ENCODE measurements at places on chromosomes 7 and 10.

DNA sequence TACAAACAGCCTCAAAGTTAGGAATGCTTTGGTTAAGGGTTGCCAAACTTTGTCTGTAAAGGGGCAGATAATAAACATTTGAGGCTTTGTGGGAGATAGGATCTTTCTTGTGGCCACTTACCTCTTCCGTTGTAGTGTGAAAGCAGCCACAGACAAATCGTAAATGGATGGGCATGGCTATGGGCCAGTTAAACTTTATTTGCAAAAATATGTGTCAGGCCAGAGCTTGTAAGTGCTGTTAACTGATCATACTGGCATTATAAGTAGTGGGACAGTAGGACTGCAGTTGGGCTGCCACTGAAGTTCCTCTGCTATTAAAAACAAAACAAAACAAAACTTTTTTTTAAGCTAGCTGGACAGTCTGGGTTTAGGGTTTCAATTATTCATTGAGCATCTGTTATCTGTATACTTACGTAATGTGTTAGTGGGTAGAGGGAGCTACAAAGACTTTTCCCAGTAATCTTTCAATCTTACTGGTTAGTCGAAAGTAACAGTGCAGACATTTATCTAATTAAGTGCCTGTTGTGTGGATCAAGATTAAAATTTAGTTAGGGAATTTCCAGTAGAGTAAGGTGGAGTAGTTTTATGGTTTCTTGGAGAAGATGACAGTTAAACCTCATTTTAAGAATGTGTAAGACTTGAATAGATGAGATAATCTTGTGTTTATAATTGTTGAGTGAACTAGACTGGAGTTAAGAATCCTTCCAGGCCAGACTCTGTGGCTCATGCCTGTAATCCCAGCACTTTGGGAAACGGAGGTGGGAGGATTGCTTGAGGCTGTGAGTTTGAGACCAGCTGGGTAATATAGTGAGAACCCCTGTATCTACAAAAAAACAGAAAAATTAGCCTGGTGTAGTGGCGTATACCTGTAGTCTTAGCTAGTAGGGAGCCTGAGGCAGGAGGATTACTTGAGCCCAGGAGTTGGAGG, 100.1 kb downstream of the BTRC start:
- no peak for DNase-seq

DNA sequence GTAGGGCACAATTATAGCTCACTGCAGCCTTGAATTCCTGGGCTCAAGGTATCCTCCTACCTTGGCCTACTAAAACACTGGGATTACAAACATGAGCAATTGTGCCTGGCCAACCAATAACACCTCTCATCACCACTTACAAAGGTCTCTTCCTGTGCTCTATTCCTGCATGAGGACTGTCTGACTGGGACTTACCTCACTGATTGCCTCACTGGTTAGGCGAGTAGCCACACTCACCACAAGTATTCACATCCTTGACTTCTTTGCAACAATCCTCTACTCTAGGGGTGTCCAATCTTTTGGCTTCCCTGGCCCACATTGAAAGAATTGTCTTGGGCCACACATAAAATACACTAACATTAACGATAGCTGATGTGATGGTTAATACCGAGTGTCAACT, 22.6 kb upstream of the PDIA4 start:
- DNase-seq = no peak

DNA sequence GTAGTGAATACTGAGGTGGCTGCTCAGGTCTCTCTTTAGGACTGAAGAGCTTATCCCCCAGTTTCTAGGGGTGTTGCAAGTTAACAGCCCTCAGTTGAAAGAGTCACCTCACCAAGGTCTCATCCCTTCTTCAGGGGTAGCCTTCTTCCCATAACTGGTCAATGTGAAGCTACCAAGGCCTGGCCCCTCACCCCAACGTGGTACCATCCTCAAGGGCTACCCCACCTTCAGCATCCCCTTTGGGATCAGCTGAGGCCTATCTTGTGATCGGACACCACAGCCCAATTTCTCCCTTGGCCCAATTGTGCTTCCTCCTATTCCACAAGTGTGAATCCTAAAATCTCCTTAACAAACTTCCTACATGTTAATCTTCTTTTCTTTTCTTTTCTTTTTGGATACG, 289.5 kb upstream of the MKLN1 start:
- no peak for DNase-seq

DNA sequence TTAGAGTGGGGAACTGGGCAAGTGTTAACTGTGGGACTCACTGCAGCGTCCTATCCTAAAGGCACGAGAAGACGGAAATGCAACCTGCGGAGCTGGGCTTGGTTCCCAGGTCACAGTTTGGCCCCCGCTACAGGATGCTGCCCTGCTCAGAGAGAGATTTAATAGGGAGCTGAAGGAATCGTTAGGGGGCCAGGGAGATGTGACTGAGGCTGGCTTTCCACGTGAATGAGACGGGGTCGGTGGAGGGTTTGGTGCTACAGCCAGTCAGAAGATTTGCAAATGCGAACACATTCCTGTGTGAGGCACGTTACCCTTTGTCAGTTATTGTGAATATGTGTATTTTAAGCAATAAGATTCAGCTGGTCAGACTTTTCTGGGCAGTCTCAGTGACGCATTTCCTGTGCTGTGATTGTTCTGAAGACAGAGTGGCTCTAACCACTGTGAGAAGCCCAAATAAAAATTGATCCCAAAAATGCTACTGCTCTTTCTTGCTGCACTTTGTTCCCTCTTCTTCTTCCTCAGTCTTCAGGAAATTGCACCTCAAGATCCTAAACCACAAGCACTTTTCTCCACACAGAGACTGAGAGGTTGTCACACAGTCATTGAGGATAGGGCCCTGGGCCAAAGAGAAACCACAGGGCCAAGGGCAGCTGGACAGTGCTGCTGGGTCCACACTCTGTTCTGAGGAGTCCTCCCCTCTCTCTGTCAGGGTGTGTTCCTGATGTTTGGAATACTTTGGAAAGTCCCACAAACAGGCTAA, 21.2 kb downstream of the CYP17A1 start:
- no peak for DNase-seq

GRCh38 chr10:12803776-12804175, 197.7 kb downstream of the CCDC3 start:
- DNase-seq = no peak

GRCh38 chr7:100865372-100865911, 1.7 kb upstream of the TRIP6 start:
- DNase-seq = no peak

- no peak for DNase-seq
Measured at GRCh38 chr10:44313761-44314165, 71.1 kb downstream of the CXCL12 start.

DNA sequence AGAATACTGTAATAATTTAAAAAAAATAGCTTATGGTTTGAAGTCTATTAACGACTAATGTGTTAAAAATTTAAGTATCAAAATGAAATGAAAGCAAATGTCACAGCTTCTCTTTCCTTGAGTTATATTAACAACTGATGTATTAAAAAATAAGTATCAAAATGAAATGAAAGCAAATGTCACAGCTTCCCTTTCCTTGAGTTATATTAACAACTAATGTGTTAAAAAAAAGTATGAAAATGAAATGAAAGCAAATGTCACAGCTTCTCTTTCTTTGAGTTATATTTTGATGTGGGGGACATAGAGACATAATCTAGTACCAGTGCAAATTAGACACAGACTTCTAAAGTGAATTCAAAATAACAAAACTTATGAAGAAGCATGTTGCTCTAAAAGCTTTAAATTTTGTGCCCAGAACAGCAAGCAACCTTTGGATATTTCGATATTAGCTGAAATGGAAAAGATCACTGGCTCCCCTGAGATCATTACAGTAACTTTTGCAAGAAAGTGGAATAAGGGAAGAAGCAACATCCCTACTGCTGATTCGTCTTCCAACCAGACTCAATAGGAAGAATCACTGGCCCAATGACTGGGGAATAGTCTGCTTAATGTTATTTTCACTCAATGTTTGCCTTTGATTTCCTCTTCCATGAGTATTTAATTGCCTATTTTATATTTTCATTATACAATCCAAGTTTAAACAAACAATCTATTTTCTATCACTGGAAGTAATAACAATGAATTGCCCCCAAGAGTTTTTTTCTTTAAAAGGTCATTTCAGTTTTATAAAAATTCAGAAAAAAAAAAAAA, 8.0 kb downstream of the SKAP2 start:
- DNase-seq = no peak

DNA sequence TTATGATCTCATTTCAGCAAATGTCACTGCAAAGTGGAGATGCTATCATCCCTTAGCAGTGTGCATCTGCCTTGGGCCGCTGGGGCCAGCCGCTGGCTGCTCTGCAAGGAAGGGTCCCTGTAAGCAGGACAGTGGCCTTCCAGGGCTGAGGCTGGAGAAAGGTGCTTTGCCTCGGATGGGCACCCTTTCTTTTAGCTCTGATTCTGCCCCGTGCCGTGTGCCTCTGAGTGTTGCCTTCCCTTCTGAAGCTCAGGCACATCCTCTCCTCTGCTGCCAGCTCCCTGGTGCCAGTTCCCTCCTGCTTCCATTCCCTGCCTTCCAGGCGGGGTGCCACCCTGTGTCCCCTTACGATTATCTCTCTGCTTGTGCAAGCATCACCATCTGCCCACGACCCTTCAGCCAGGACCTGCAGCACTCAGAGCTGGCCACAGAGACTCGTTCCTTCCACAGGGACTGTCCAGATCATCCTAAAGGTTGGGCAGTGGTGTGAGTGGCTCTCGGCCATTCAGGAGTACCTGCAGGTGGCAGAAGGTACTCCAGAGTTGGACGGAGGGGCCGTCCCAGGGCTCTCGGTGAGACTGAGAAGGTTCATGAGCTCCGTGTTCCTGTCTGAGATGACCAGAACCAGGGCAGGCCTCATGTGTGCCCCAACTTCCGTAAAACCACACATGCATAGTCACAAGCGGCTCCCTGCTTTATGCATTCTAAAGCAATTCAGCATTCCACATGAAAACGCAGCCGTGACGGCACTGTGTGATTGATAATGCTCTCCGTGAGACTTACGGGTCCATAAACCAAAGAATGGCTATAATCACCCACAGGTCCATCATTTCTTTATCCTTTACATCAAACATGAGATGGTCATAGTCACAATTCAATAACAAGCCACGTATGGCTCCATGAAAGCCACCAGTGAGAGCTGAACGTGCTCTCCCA, 371.4 kb downstream of the DNAJB6 start:
- DNase-seq = no peak

GRCh38 chr10:100810091-100810834, 64.9 kb downstream of the PAX2 start:
- no peak for DNase-seq

DNA sequence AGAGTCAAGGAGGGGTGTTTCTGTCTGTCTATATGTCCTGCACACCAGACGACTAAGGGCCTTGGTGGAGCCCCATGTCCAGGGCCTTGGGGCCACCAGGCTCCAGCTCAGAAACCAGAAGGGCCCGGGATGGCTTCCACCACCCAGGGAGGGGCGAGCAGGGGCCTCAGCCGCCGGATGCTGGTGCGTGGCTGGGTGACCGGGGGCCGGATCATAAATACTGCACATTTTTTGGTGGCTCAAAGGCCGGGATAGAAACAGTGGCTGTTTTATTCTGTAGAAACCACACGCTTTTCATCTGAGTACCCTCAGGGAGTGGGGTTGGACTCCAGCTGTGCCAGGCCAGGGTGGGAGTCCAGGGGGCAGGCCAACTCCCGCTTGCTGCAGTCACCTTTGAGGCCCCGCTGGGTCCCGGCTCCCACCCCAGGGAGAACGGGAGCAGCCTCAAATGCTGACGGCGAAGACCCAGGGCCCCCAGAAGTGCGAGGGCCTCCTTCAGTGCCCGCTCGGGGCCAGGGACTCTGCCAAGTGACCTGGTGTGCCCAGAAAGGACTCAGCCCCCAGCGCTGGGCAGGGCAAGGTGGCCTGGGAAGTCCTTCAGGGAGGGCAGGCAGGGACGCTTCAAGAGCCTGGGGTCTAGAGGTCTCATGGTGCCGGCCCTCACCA, 28.2 kb downstream of the PDGFA start:
- DNase-seq = no peak

- DNase-seq = no peak
Measured at GRCh38 chr10:52778511-52779392, 6.2 kb upstream of the MBL2 start.

DNA sequence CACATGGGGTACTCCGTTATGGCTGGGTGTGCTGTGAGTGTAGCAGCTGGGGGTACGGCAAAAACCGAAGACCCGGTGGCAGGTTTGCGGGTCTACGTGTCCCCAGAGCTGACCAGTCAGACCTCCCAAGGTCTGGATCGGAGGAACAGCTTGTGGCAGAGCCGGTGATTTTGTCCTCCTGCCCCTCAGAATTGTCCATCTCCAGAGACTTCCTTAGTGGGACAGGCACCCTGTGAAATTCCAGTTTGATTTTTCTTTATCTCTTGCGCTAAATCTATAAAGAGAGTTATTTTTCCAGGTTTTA, 1.0 kb downstream of the EIF3B start:
- DNase-seq = no peak

GRCh38 chr7:18638594-18639452, 143.3 kb downstream of the HDAC9 start:
- no peak for DNase-seq

GRCh38 chr10:80474941-80475340, 20.8 kb downstream of the TSPAN14 start:
- DNase-seq = no peak

GRCh38 chr7:89200758-89201157, 405.2 kb upstream of the TEX47 start:
- DNase-seq = no peak

GRCh38 chr10:11020548-11020942, 2.9 kb downstream of the CELF2 start:
- no peak for DNase-seq

GRCh38 chr10:26516540-26517101, 78.5 kb downstream of the APBB1IP start:
- DNase-seq = no peak

GRCh38 chr7:88638583-88638982, 120.9 kb upstream of the ZNF804B start:
- DNase-seq = no peak

- DNase-seq = no peak
Measured at GRCh38 chr7:132073920-132074589, 502.2 kb downstream of the PLXNA4 start.

DNA sequence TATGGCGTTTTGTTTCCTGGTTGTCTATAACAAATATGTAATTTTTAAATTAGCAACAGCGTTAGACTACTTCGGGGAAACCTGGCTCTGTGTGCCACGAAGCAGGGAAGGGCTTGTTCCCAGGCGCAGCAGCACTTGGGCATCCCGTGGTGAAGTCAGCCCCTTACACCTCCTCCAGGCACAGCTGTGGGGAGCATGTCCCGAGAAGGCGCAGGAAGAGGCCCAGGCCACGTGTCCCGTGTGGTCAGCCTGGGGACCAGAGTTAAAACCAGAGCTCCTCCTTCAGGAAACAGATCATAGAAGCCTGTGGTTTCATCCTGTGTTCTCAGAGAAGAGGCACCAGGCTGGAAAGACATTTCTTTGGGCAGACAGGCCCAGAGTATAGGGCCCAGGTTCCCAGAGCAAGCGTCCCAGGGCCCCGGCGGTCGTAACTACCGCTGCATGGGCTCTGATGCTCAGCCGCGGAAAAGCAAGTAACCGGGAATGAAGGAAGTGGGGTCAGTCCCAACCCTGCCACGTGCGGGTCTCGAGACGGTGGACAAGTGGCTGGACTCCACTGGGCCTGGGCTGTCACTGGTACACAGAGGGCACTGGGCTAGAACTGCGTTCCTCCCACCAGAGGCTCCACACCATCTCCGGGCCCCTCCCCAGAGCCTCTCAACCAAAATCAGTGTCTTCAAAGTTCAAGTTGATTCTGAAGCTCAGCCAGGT, 7.1 kb downstream of the NUDT1 start:
- DNase-seq = no peak

- DNase-seq = no peak
Measured at GRCh38 chr10:86258499-86258898, 108.1 kb downstream of the GRID1 start.

All from NCI-H774 (cell line).